Endothelial cell (in vitro differentiated cells): ENCODE measurements at places on chromosomes 16 and 17.
A peak's percentile ranks its signal among the peaks of the same experiment; 100 is the strongest.

DNA sequence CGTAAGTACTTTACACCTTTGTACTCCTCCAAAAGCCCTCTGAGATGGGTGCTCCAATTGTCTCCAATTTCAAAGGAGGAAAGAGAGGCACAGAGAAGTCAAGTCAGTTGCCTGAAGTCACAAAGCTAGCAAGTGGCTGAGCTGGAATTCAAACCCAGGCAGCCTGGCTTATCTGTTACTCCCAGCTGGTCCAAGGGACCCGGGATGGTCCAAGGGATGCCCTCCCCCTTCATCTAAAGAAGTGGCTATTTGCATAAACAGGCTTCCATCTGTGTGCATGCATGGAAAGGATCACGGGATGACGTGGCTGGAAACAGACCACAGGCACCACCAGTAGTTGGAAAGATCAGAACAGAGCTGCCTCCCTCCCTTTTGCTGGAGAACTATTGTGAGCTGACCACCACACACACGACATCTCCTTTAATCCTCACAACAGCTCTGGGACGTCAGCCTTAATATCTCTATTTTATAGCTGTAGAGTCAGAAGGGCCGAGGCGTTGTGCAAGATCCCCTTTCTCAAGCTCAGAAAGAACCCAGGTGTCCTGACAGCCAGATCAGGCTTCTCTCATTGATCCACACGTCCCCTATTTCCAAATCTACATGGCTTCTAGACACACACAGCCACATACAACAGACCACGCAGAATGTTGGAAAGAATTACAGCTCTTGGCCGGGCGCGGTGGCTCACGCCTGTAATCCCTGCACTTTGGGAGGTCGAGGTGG, 10.9 kb upstream of the COL1A1 start:
- no peak for DNase-seq
- H3K27ac ChIP-seq = no peak overlapping the region
- peaks cover 5% of the 10 kb centered on the region for H3K4me1 ChIP-seq
- no peaks in the 10 kb centered on the region for H3K36me3 ChIP-seq
- no peak overlapping the region for H3K4me3 ChIP-seq

- H3K27me3 ChIP-seq = peaks cover 6% of the 10 kb centered on the region
- H3K36me3 ChIP-seq = no peaks in the 10 kb centered on the region
These were observed 43.1 kb upstream of the MEAK7 start for GRCh38 chr16:84547546-84548061.

DNA sequence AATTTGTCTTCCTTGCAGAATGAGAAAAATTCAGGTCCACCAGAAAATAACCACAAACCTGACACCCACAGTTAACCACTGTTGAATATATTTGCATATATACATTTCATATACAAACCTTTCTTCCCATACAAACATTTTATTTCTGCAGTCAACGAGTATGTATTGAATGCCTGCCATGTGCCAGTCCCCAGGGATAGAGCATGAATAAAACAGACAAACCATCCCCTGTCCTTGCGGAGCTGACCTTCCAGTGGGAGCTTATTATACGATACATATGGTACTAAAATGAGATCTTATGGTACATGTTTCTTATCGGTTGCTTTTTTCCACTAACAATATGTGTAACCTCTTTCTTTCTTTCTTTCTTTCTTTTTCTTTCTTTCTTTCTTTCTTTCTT, 116.7 kb downstream of the PITPNC1 start:
- H3K36me3 ChIP-seq = no peaks in the 10 kb centered on the region
- peaks cover 1% of the 10 kb centered on the region for H3K27me3 ChIP-seq
- H3K4me3 ChIP-seq = no peak overlapping the region
- H3K27ac ChIP-seq = no peak overlapping the region
- no peak for DNase-seq

GRCh38 chr17:45667591-45668171, 116.4 kb upstream of the CRHR1 start:
- DNase-seq = no peak
- H3K4me1 ChIP-seq = peaks cover 5% of the 10 kb centered on the region
- H3K36me3 ChIP-seq = no peaks in the 10 kb centered on the region
- H3K27me3 ChIP-seq = peaks cover 3% of the 10 kb centered on the region
- no peak overlapping the region for H3K27ac ChIP-seq

- DNase-seq = no peak
- no peak overlapping the region for H3K4me3 ChIP-seq
- no peaks in the 10 kb centered on the region for H3K36me3 ChIP-seq
These were observed 670.2 kb downstream of the CDH8 start for GRCh38 chr16:61366006-61366405.

DNA sequence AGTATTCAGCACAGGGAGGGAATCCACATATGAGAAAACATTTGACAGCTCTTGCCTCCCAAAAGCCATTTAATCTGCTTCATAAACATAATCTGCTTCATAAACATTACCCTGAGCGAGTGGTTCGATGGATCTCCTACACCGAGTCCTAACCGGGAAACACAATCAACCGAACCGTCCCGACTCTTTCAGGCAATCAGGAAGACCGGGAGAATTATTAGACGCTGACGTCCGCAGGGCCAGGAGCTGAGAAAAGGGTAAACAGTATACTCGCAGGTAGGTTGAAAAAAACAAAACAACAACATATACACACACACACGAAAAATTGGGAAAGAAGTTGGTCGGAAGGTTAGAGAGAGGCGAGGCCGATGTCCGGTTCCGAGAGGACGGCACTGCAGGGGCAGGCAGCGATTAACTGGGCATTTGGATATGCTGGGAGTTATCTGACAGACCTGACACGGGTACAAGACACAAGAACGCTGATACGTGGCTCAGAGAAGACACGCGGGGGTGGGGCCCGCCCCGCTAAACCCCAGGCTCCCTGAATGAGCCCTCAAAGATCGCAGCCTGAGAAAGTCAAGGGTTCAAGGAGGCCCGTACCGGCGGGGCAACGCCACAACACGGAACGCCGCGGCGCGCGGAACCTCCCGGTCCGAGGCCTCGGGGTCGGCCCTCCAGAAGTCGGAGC, 585 bp downstream of the AP1G1 start:
- H3K4me3 ChIP-seq = peak overlapping the region; percentile 99
- peaks cover 12% of the 10 kb centered on the region for H3K4me1 ChIP-seq
- peaks cover 9% of the 10 kb centered on the region for H3K27me3 ChIP-seq

DNA sequence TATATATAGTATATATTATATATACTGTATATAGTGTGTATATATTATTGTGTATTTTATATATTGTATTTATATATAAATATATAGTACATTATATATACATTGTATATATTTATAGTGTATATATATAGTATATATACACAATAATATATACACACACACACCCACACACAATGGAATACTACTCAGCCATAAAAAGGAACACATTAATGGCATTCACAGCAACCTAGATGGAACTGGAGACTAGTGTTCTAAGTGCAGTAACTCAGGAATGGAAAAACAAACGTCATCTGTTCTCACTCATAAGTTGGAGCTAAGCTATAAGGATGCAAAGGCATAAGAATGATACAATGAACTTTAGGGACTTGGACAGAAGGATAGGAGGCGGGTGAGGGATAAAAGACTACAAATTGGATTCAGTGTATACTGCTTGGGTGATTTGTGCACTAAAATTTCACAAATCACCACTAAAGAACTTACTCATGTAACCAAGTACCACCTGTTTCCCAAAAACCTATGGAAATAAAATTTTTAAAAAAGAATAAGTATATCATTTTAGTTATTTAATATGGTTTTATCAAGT, 201.9 kb upstream of the CDH11 start:
- no peak for DNase-seq
- H3K4me3 ChIP-seq = no peak overlapping the region
- H3K27me3 ChIP-seq = peaks cover 3% of the 10 kb centered on the region
- no peaks in the 10 kb centered on the region for H3K4me1 ChIP-seq

DNA sequence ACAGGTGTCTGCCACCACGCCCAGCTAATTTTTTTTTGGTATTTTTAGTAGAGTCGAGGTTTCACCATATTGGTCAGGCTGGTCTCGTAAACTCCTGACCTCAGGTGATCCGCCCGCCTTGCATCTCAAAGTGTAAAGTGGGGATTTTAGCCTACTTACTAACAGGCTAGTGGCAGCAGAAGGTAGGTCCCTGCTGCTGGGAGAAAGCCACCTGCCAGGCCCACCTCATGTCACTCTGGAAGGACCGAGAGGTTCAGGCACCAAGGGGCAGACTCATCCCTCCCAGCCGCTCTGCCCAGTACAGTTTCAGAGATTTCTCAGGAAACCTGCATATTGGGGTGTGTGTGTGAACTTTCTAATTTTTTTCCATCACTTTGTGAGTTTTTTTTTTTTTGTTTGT, 2.1 kb upstream of the RCVRN start:
- no peak for DNase-seq
- H3K27me3 ChIP-seq = peaks cover 3% of the 10 kb centered on the region
- H3K4me3 ChIP-seq = no peak overlapping the region
- H3K27ac ChIP-seq = no peak overlapping the region

DNA sequence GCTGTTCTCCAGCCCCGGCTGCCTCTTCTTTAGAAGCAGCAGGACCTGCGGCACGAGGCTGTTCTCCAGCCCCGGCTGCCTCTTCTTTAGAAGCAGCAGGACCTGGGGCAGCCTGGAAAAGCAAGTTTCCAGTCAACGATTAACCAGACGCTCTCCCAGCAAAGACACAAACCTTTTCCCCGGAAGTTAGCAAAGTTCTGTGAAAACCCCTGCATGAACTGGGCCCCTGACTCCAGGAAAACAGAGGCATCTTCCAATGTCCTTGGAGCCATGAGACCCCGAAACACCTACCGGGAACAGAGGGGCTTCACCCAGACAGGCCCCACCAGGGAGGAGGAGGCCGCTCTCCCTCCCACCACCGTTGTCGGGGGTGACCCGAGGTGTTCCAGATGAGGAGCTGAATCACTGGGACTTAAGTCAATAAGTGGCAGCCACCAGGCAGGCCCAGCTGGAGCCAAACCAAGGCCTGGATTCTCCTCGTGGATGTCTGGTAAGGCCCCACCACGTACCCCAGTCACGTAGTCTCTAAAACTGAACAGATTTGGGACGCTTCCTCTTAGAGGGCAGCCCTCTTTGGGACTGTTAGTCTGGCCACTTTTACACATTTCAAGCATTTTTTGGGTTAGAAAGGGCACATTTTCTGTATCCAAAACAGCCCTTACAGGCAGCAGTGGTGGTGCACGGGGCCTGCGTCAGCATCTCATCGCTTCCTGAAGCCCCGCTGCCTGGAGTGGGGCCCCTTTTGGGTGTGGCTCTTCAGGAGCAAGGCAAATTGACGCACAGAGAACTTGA, at the start of gene RPH3AL:
Gene RPH3AL, minus strand, starts transcription at position 387 of the 792 bp plus-strand sequence. CDS start 25,264 bp downstream, outside the sequence.
- peaks cover 16% of the 10 kb centered on the region for H3K36me3 ChIP-seq
- H3K4me1 ChIP-seq = peaks cover 20% of the 10 kb centered on the region
- no peak within 1 kb of the TSS for H3K27ac ChIP-seq
- no peak for DNase-seq
- peaks cover 14% of the 10 kb centered on the region for H3K27me3 ChIP-seq

- H3K27ac ChIP-seq = no peak overlapping the region
- H3K27me3 ChIP-seq = peaks cover 3% of the 10 kb centered on the region
- no peak for DNase-seq
- H3K4me1 ChIP-seq = peaks cover 8% of the 10 kb centered on the region
- H3K36me3 ChIP-seq = no peaks in the 10 kb centered on the region
These were observed 32.5 kb downstream of the DGKE start for GRCh38 chr17:56866496-56866895.

- H3K4me1 ChIP-seq = no peaks in the 10 kb centered on the region
- H3K4me3 ChIP-seq = no peak overlapping the region
- no peak overlapping the region for H3K27ac ChIP-seq
- H3K27me3 ChIP-seq = no peaks in the 10 kb centered on the region
These were observed 92.2 kb upstream of the CACNG3 start for GRCh38 chr16:24163935-24164334.

- peaks cover 3% of the 10 kb centered on the region for H3K36me3 ChIP-seq
- H3K4me3 ChIP-seq = peak overlapping the region; percentile 47
- H3K27me3 ChIP-seq = peaks cover 6% of the 10 kb centered on the region
- DNase-seq = no peak
These were observed 15.3 kb upstream of the HEXD start for GRCh38 chr17:82402865-82403264.

GRCh38 chr17:76599694-76600460, 14.2 kb upstream of the ST6GALNAC2 start:
- H3K4me1 ChIP-seq = peaks cover 8% of the 10 kb centered on the region
- H3K27me3 ChIP-seq = peaks cover 3% of the 10 kb centered on the region

- H3K4me1 ChIP-seq = no peaks in the 10 kb centered on the region
- DNase-seq = no peak
- peaks cover 11% of the 10 kb centered on the region for H3K27me3 ChIP-seq
- H3K4me3 ChIP-seq = no peak overlapping the region
- no peak overlapping the region for H3K27ac ChIP-seq
These were observed 95.5 kb upstream of the ZNF469 start for GRCh38 chr16:88287219-88287618.

DNA sequence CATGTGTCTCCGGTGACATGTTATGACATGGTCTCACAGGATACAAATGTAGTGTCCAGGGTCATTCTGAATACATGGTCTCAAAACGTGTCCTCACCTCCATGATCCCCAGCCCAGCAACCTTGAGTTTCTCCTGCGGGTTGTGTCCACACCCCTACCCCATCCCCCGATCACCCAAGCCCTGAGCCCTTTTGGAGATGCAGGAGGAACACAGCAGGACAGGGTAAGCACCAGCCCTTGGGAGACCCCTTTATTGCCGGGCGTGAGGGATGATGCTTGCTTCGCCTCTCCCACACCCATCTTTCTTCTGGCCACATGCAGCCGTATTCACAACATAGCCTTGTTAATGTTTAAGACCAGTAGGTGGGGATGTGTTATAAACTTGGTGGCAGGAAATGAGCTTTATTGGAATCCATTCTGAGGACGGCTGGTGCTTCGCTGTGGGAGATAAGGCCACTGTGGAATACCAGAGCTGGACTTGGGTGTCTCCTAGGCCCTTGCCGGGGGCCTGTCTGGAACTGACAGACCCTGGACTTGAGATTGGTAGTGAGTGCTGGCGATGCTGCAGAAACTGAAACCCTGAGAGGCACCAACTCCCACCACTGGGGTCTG, 5.5 kb downstream of the TMEM132E start:
- H3K27me3 ChIP-seq = peaks cover 30% of the 10 kb centered on the region
- H3K36me3 ChIP-seq = no peaks in the 10 kb centered on the region
- no peaks in the 10 kb centered on the region for H3K4me1 ChIP-seq
- no peak overlapping the region for H3K27ac ChIP-seq

DNA sequence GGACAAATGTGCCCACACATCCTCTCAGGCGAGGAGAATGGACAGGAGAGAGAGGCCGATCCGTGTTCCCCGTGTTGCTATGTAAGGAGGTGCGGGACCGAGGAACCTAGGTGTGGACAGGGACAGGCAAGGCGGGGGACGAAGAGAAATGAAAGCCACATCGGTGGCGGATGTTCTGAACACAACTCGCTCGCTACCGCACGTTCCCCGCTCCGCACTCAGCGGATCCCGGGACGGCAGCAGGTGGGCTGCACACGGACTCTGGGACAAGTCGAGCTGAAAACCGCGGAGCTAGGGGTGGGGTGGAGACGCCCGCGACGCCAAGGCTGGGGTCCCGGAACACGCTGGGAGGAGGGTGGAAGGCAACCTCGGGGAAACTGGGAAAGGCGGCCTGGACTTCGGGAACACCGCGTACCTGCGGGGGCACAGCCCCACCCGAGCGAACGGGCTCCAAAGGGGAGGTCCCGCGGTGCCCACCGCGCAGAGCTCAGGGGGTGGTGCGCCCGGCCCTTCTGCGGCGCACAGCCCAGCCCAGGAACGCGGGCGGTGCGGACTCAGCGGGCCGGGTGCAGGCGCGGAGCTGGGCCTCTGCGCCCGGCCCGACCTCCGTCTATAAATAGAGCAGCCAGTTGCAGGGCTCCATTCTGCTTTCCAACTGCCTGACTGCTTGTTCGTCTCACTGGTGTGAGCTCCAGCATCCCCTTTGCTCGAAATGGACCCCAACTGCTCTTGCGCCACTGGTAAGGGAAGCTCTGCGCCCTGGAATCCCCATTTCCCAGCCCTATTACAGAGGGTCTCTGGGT, at the start of gene MT1E:
Gene MT1E, plus strand, starts transcription at position 642 of the 803 bp plus-strand sequence. Its CDS starts 71 bp downstream, at position 713.
- DNase-seq = no peak
- peak within 1 kb of the TSS; percentile 73 for H3K4me3 ChIP-seq
- H3K4me1 ChIP-seq = peaks cover 5% of the 10 kb centered on the region
- H3K36me3 ChIP-seq = no peaks in the 10 kb centered on the region
